ENCODE measurements at places on chromosomes 2 and 18.

GRCh38 chr2:177816766-177817165 lies 255.8 kb downstream of the PDE11A start:
- DNase-seq = no peak

GRCh38 chr2:11094021-11094810 lies 61.1 kb upstream of the SLC66A3 start:
- DNase-seq = no peak

- no peak for DNase-seq
Measured at GRCh38 chr2:127024769-127025358, 82.1 kb downstream of the BIN1 start.

DNA sequence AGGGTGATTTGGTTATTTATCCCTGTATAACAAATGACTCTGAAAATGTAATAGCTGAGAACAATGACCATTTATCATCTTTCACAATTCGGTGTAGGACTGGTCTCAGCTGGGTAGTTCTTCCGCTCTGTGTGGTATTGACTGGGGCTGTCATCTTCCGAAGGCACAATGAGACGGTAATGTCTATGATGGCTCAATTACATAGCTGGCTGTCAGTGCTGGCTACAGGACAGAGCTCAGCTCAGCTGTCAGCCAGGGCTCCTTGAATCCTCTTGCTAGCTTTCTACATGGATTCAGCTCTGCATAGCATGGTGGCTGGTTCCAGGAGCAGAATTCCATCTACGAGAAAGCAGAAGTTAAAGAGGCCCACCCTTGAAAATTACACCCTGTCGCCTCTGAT lies 483.8 kb downstream of the TDRD15 start:
- DNase-seq = no peak

All from stimulated activated CD8-positive, alpha-beta memory T cell treated with anti-CD3 and anti-CD28 coated beads, Interleukin-7, amount 100 ng/mL, for 1 hour (primary cell).